ENCODE measurements at places on chromosomes 4 and X.

DNA sequence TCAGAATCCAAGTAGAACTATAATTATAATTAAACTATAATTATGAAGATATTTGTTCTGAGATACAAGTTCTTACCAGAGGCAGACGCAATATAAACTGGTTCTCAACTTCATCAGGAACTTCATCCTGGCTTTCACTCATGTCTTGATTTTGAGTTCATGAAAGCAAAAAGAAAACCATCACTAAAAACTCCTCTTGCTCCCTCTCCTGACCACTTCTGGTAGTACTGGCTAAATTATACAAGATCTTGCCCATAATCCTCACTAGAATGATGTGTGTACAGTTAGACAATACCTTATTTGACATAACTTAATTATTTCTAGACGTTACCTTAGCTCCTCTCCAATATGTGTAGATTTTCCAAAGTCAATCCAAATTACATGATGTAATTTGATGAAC, 3.7 kb downstream of the TAF7L start:
- DNase-seq = peak; percentile 31

DNA sequence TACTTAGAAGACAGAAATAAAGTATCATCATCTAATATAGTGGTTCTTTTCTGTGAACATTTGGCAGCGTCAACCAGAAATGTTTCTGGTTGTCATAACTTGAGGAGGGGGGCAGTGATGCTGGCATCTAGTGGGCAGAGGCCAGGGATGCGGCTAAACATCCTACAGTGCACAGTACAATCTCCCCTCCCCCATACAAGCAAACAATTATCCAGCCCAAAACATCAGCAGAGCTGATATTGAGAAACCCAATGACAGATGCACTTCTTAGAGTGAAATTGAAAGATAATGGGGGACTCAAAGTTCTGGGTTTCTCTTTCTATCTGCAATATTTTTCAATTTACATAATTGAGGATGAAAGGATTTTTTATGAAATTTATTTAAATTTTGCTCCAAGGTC, 1.9 kb upstream of the EIF1AX start:
- DNase-seq = no peak

DNA sequence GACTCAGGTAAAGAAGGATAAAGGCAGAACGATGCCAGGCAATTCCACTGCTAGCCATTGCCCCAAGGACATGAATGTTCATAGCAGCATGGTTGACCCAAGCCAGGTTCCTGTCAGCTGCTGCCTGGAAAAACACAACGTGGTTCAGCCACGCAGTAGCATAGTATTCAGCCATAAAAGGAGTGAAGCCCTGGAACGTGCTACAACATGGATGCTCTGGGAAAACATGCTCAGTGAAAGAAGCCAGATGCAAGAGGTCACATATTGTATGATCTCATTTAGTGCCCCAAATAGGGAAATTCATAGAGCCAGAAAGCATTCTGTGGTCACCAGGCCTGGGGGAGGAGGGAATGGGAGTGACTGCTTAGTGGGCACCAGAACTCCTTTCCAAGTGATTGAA, 129.8 kb downstream of the GPR143 start:
- no peak for DNase-seq

DNA sequence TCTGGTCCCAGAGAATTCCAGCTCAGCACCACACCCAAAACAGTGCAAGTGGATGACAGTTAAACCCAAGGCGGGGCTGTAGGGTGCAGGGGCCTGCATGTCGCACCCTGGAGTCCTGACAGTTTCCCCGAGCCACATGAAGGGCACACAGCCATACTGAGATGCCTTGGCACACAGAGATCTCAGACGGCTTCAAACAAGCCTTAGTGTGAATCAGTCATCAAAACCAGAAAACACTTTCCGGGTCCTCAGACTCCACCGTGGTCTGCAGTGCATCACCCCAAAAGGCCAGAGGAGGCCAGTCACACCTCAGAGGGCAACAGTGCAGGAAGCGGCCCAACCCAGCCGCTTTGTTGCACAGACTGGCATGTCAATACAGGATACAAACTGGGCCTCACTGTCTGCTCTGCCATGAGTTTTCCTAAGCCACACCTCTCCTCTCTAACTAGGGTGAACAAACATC, 64.6 kb upstream of the ENPP6 start:
- DNase-seq = no peak

DNA sequence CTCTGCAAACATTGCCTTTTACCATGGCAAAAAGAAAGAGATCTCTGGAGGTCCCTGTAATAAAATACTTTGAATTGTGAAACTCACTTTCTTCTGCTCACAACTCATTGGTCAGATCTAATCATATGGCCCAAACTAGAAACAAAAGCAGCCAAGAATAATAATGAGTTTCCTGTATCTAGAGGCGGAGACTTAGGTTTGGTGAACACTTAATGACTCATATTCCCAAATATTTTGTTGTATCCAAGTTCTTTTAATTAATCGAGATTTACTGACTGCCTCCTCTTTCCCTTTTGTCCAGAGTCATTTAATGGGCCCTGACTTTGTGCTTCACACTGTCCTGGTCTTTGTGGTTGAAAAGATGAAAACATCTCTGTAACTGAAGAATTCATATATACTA, 190.6 kb downstream of the CCSER1 start:
- no peak for DNase-seq

DNA sequence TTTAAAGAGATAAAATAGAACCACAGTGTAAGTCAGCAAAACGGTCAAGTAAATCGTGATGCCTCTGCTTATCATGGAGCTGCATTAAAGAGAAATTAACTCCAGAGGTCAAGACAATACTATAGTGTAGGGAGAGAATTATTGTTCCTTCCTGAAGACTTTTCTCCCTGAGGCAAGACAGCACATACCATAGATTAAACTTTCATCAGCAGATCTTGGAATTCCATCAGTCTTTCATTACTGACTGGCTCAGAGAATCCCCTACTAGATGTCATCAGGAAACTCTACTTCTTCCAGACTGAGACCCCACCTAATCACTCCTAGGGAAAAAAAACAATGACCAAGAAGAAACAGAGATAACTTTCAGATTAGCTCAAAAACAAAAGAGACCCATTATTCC, 131.3 kb downstream of the NSUN7 start:
- no peak for DNase-seq

DNA sequence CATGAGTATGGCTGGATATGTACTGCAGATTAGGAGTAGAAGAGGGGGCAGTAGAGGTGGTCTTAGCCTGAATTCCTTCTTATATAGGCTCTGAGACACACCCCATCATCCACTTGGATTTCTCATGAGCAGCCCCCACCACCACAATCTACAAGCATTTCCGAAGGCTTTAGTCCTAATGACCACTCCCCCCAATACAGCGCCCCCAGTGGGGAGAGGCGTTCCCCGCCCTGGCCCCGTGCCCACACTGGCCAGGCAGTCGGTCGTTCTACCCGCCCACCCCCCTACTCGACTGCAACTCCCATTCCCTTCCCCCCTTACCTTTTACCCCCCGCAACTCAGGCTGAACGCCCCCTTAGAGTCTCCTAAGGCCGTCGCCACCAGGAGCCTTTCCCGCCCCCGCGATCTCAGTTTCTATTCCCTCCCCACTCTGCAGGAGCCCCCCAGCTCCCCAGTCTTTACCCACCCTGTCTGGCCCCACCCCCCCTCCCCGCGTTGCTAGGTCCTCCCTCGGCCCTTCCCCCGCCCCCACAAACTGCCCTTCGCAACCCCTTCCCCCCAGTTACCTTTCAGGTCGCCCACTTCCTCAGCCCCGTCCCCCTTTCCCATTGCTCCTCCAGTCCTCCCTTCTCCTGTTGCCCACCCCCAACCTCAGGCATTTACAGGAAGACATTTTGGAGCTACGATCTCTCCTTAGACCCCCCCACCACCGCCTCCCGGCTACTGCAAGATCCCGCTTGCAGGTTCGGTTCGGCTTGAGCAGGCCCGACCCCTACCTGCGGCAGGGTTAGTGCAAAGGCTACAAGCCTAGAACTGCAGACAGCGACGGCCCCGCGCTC, 468 bp downstream of the ZMYM3 start:
- DNase-seq = no peak

GRCh38 chr4:72896515-72896914, 173.0 kb downstream of the COX18 start:
- no peak for DNase-seq

- no peak for DNase-seq
Observed at GRCh38 chr4:87868522-87868921, 35.8 kb downstream of the MEPE start.

DNA sequence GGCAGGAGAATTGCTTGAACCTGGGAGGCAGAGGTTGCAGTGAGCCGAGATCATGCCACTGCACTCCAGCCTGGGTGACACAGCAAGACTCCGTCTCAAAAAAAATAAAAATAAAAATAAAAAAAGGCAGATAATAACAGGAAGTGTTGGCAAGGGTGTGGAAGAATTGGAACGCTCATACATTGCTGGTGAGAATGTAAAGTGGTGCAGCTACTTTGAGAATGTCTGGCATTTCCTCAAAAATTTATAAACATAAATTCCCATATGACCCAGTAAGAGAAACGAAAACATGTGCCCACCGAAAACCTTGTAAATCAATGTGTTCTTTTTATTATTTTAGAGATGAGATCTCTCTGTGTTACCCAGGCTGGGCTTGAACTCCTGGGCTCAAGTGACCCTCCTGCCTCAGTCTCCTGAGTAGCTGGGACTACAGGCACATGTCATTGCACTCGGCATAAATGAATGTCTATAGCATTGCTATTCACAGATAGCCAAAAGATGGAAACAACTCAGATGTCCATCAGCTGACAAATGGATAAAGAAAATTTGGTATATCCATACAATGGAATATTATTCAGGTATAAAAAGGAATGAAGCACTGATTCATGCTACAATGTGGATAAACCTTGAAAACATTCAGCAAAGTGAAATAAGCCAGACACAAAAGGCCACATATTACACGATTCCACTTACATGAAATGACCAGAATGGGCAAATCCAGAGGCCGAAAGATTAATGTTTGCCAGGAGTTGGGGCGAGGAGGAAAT, 63.7 kb upstream of the PLAC1 start:
- no peak for DNase-seq

DNA sequence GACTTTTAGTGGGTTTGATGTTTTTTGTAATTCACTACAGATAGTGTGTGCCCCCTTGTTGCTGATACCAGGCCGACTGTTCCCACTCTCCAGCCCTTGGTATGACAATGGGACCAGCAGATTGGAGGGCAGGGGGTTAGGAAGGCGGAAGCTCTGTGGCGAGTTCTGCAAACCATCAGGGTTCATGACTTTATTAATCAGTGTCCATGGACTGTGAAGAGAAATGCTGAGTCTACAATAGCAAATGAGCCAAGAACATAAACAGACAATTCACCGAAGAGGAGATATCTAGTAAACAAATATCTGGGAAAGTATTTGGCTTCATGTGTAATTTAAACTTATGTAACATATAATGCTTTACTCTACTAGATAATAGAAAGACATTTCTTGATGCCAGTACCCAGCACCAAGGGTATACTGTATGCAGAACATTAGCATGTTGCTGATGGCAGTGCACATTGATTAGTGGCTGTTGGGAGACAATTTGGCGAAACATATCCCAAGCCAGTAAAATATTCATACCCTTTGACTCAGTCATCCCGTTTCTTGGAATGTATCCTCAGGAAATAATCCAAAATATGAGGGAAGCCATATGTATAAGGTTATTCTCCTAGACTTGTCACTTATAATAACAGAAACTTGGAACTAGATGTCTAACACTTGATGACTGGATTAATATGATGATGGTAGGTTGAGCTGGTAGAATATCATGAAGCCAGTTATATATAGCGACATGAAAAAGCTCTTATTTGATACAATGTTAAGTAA, 169.4 kb downstream of the PTTG2 start:
- DNase-seq = no peak

GRCh38 chr4:55363691-55364351, 17.8 kb downstream of the SRD5A3 start:
- no peak for DNase-seq

DNA sequence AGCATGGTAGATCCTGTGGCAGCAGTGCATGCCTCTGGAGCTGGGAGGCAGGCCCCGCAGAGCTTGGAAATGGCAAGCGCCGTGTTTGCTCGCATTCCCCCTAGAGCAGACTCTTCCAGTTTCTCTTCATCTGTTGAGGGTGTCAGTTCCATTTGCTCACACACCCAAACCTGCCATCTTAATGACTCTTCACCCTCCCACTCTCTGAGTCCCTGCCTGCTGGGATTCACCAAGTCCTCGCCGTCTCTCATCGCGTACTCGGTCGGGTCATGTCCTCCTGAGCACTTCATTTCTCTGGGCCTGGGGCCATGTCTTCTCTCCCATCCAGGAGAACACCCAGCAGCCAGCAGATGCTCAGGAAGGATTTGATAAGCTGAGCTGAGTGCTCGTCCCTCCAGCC, 16.9 kb downstream of the ZBTB49 start:
- no peak for DNase-seq

DNA sequence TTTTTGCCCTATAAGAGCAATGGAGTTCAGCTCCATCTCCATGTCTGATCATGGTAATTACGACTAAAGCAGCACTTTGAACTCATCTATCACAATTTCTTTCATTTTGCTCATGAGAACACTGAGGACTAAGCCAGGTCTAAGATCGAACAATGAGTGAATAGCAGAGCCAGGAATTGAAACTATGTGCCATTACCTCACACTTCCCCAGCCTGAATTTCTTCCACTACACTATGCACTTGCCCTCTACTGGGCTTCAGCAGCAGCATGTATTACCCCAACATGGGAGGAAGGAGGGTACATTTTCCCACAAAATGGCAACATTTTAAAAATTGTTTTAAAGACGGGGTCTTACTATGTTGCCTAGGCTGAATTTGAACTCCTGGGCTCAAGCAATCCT, 274.7 kb upstream of the FGF13 start:
- no peak for DNase-seq

- DNase-seq = no peak
Observed at GRCh38 chr4:48380583-48381167, 39.3 kb downstream of the SLAIN2 start.

GRCh38 chr4:188154668-188155405, 15.6 kb downstream of the TRIML1 start:
- DNase-seq = no peak

GRCh38 chr4:120915336-120915735, 7.2 kb downstream of the PRDM5 start:
- DNase-seq = no peak

DNA sequence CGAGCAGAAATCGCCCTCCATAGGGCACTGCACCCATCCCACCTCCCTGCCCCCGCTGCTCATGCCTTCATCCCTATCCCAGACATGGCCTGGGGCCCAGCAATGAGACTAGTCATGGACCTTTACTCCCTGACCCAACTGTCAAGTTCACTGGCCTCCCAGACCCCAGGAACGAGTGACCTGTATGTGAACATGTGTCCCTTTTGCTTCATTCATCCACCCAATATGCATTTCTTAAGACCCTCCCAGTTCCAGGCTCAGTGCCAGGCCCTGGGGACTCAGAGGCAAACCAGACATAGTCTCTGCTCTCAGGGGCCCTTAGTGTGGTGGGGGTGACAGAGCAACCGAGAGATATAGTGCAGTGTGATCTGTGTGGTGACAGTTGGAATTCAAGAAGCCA, 67.0 kb downstream of the EFNB1 start:
- DNase-seq = no peak

DNA sequence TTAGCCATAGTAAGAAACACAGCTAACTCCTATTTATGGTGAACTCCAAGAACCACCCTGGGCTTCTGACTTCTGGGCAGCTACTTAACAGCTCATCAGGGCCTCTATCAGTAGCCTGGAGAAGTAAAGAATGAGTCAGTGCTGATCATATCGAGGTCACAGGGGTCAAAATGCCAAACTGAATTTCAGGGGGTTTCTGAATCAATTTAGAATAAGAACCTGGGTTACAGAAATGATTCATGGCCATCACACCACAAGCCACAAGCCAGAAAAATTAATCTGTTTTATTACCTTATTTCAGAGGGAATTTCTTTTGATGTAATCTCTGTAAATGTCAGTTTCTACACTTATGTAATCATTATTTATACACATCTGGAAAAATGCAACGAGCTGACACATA, 64.4 kb downstream of the CHST7 start:
- DNase-seq = no peak

Data from NCI-H1694 (cell line).